Stimulated activated CD8-positive, alpha-beta memory T cell treated with anti-CD3 and anti-CD28 coated beads, Interleukin-7, amount 100 ng/mL, for 1 hour (primary cell): ENCODE measurements at places on chromosomes 1 and 21.

DNA sequence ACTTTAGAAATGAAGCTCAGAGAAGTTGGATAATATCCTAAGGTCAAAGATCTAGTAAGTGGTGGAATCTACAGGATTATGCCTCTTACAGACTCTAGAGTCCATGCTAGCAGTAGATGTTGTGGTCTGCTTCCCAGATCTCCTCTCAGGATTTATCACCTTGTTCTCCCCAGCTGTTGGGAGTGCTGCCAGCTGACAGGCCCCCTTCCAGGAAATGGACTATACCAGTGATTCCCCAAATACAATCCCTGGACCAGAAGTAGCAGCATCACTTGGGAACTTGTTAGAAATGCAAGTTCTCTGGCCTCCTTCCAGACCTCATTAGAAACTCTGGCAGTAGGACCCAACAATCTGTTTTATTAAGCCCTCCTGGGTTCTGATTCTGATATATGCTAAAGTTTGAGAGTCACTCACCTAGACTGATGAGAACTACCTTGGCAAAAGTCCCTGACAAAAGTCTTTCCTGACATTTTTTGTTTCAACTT, 24.5 kb upstream of the NTNG1 start:
- DNase-seq, result no peak

DNA sequence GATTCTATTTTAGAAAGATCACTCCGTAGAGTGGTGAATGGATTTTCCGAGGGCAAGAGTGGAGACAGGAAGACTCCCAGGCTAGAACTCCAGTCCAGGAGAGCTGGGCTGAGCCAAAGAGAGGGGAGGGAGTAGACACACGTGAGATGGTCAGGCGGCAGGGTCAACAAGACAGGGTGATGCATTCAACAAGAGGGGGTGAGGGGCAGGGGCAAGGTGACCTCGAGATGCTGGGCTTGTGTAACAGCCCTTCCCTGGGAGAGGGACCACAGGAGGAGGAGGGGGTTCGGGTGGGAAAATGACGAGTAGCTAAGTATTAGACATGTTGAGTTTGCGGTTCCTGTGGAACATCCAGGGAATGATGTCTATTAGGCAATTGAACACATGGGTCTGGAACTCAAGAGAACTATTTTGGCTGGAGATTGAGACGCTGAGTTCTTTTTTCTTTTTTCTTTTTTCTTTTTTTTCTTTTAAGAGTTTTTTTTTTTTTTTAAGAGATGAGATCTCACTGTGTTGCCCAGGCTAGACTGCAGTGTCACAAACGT, 13.3 kb downstream of the RSPO1 start:
- DNase-seq, result no peak

- no peak for DNase-seq
Measured at GRCh38 chr1:207962716-207963426, 51.9 kb upstream of the CD34 start.

DNA sequence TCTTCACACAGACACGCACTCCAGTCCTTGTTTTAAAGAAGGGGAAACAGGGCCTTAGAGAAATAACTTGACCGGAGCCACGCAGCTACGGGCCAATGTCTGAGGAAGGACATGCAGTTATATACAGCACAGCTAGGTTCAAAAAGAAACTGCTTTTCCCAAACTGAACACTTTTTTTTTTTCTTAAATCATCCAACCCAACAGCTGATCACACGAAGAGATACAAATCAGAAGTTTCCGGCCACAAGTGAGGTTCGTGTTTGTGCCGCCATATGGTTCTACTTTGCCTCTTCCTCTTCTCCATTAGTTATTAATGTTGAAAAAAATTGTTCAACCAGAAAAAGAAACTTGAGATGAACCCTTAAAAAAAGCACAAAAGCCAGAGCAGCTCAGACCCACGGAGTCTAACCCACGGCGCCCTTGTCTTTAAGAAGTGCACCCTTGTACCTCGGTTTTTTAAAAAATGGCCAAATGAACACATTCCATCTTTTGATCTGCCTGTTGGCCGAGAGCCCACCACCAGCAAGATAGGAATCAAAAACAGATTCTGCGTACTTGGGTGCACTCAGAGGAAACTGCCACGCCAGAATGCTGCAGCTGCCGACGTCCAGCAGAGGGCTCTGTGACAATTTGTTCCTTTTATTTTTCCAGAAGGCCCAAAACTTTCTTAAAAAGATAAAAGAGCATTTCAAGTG, 78.9 kb downstream of the SLC66A1 start:
- peak; percentile 24 for DNase-seq

DNA sequence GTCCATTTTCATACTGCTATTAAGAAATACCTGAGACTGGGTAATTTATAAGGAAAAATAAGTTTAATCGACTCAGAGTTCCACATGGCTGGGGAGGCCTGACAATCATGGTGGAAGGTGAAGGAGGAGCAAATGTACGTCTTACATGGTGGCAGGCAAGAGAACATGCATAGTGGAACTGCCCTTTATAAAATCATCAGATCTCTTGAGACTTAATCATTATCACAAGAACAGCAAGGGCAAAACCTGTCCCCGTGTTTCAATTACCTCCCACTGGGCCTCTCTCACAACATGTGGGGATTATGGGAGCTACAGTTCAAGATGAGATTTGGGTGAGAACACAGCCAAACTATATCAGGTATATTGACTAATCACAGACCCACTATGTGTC, 370.2 kb upstream of the USP24 start:
- no peak for DNase-seq

GRCh38 chr1:201371276-201371675, 6.2 kb downstream of the TNNT2 start:
- DNase-seq, result no peak

GRCh38 chr1:87226341-87226760, 102.3 kb upstream of the LMO4 start:
- DNase-seq, result no peak

DNA sequence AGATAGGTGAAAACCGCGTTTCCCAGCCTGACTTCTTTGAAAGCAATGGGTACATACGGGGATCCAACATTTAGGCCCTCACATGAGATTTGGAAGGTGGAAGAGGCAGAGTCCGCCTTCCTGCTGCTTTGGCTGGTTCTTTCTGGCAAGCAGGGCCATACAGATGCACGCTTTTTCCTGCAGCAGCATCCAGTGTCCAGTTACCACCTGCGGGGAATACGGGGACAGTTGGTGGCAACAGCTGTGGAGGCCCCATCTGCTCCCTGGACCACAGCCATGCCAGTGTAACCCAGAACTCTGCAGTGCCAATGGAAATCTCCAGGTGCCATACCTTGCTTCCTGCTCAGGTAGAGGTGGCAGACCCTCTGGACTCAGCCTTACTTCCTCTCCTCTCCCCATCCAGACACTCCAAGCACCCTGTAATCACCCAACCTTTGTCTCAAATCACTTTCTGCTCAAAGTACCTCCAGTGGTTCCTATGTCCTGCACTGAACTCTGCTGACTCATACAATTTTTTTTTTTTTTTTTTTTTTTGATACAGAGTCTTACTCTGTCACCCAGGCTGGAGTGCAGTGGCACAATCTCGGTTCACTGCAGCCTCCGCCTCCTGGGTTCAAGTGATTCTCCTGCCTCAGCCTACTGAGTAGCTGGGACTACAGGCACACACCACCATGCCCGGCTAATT, 68.3 kb downstream of the SLC16A1 start:
- DNase-seq, result no peak

GRCh38 chr1:998995-999724, 737 bp downstream of the HES4 start:
- DNase-seq, result no peak

- DNase-seq, result no peak
Measured at GRCh38 chr1:205375835-205376545, 19.3 kb upstream of the KLHDC8A start.

DNA sequence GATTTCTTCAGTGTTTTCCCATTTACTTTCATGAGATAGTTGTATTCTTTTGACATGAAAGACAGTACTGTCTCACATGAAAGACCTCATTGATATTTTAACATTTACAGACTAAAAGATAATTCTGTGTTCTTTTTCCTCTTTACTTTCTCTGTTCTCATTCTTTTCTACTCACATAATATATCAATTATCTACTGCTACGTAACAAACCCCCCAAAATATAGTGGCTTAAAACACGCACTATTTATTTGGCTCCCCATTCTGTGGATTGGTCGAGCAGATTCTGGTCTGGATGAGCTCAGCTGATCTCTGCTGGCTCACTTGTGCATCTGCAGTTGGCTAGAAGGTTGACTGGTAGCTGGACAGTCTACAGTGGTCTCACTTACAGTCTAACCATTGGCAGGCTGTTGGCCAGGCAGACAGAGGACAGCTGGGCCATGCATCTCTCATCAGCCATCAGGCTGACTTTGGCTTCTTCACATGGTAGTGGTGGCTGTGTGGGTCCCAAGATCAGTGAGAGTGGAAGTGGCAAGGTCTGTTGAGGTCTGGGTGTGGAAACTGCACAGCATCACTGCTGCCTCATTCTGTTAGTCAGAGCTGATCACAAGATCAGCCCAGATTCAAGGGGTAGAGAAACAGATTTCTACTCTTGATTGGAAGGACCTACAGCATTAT, 63.2 kb downstream of the MPZL1 start:
- DNase-seq, result no peak

DNA sequence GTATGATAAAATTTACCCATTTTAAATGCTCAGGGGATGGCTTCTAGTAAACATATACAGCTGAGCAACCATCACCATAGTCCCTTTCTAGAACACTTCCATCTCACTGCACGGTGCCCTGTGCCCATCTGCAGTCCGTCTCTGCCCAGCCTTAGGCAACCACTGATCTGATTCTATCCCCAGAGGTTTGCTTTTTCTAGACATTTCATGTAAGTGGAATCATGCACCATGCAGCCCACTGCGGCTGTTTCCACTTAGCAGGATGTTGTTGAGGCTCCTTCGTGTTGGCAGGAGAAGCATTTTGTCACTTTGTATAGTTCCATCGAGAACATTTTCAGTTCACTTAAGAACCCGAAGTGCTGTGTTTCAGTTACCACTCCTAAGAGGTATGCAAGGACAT, 27.8 kb upstream of the VAMP3 start:
- DNase-seq, result no peak

DNA sequence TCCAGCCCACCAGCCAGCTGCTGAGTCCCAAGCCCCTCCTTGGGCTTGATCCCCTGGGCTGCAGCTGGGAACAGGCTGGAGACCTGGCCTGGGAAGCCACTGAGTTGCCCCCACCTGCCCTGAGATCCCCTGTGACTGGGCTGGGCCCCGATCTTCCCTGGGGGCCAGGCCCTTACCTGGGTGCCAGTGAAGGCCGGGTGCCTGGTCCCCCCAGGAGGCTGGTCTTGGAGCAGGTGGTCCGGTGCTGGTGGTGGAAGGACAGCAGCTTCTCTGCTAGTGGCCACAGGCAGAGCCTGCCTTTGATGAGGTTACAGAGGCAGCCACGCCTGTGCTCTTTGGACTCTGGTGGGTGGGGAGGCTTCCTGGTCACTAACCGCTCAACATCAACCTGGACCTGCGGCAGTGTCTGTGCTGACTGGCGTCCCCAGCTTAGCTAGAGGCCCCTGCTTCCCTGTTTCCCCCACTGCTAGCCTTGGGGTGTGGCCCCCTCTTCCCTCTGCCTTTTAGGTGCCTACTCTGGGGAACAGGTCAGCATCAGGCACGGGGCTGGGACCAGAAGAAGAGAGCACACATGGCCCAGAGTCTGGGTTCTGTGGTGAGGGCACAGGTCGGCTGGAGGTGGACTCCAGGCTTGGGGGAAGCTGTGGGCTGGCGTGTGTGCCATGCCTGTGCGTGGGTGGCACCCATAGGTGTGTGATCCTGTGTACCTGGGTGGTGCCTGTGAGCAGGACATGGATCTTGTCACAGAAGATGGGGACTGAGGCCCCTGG, at the start of gene EPS8L3:
TSS of gene EPS8L3 (minus strand) at position 278 of the 770 bp plus-strand sequence. CDS start 2,174 bp downstream, outside the sequence.
- no peak for DNase-seq

DNA sequence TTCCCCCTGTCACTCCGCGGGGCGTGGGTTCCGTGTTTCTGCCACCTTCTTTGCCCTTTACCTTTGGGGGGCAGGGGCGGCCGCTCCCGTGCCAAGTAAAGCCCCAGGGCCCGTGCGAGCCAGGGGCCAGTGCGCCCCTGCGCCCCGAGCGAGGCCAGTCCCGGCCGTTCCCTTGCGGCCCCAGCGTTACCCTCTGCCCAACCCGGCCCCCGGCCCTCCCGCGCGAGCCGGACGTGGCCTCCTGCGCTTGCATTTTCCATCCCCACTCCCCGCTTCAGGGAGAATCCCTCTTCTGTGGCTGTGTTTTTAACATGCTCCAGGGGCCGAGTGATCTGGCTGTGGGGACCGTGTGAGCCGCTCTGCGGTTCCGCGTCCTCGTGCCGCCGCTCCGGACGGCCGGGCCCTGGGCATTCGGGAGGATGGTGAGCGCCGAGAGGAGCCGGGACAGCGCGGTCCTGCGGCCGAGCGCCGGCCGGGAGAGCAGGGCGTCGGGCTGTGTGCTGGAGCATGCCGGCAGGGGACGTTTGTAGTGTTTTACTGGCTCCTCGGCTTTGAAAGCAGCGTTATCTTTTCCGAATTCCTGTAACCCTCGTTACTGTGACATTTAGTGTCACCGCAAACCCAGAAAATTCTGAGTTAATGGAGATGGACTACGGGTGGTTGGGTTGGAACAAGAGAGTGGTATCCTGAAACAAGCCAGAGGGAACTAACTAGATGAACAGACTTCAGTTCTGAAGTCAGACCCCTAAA, 1.0 kb downstream of the GALNT2 start:
- no peak for DNase-seq

GRCh38 chr1:21638531-21639341, 30.4 kb downstream of the RAP1GAP start:
- DNase-seq, result no peak

- DNase-seq, result no peak
Measured at GRCh38 chr1:67573311-67573872, 111.6 kb upstream of the GADD45A start.

- DNase-seq, result no peak
Measured at GRCh38 chr1:109969907-109970306, 14.7 kb upstream of the AHCYL1 start.

GRCh38 chr1:209473025-209473424, 110.5 kb upstream of the CAMK1G start:
- DNase-seq, result no peak

GRCh38 chr1:13793088-13793730, 93.2 kb downstream of the PRDM2 start:
- no peak for DNase-seq

GRCh38 chr1:23646091-23646490, 45.5 kb upstream of the RPL11 start:
- DNase-seq, result no peak

DNA sequence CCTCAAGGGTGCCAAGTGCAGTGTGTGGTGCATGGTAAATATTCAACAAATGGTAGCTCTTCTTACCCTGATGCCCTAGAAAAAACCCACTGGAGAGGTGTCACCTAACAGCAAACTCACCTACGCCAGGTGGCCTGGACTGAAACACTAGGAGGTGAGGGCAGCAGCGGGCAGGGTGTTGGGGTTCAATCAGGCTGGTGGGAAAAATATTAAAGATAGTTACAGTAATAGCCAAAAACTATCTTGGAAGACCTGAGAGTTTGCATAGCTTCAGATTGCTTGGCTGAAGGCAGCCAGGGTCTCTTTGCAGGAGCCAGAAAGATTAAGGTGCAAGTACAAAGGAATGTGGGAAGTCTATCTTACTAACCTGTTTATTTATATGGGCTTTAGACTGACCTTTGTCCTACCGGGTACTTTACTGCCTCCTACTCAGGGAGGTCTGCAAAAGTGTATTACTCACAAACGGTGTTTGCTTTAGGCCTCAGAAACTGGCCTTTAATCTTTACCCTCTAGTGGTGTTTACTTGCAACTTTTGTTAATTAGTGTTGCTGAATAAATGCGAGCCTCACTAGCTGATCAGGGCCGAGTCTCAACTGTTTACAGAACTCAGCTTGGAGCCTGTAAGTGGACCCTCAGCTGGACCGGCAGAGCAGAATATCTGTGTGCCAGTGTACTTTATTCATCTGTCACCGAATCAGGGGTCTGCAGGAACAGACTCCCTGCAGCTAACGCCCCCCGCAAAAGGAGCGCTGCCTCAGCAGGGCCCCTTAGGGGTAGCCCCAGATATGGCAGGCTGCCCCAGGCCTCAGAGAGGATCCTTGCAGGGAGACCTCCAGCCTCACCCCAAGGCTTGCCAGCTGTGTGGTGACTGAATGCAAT, 63.9 kb downstream of the SYF2 start:
- DNase-seq, result no peak
